ENCODE measurements at places on chromosomes 5 and 9.

GRCh38 chr5:124698770-124699169, 47.7 kb downstream of the ZNF608 start:
- DNase-seq: no peak

- no peak for DNase-seq
Measured at GRCh38 chr5:99926463-99926862, 608.7 kb upstream of the FAM174A start.

- no peak for DNase-seq
Measured at GRCh38 chr5:145667742-145668141, 167.4 kb downstream of the PRELID2 start.

DNA sequence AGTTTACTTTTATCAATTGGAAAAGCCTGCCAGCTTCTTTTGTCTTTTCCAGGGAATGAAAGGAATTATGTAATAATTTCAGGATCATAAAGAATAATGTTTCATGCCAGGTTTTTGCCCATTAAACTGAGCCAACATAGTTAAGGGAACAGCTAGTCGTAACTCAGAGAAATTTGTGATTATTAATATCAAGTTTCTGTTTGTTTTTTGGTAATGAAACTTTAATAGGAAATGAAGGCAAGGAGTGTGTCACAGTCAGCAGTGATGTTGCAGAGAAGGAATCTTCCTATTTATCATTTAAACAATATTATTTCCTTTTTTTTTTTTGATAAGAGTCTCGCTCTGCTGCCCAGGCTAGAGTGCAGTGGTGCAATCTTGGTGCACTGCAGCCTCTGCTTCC, 10.7 kb downstream of the NFIL3 start:
- no peak for DNase-seq

- no peak for DNase-seq
Measured at GRCh38 chr5:13143214-13143613, 801.3 kb downstream of the DNAH5 start.

DNA sequence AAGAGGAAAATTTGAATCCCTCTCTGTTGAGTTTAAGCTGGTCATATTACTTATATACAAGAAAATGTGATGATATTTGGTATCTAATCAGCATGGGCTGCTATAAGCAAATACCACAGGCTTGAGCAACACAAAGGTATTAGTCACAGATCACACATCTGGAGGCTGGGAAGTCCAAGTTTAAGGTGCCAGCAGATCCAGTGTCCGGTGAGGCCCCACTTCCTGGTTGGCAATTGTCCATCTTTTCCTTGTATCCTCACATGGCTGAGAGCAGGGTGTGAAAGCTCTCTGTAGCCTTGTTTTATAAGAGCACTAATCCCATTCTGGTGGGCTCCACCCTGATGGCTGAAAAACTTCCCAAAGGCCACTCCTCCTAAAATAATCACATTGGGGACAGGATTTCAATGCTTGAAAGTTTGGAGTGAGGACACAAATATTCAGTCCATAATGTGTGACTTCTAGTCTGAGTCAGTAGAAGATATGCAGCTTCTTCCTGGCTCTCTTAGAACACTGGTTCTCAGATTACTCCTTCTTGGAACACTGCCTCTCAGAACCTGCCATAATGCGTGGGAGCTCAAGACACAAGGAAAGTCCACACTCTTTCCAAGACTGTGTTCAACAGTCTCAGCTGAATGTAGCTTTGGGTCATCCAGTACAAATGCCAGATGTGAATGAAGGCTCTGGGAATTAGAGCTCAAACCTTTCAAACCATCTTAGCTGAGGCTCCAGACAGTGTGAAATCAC, 124.1 kb downstream of the PRDM9 start:
- DNase-seq: no peak

DNA sequence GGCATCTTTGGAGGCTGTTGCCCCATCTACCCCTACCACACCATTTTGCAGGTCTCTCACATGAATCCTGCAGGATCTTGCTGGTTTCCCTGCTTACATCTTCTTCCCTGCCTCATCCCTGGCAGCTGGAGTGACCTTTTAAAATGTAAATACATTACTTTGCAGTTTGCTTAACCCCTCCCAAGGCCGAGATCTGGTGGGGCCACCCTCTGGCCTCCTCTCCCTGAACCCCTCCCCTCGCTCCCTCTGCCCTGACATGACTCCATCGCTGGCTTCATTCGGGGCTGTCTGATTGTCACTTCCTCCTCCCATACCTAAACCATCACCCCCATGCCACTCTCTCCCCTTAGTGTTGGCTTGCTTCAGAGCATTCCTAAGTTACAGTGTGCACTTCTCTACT, 12.6 kb upstream of the PALM2AKAP2 start:
- DNase-seq: no peak

- no peak for DNase-seq
Measured at GRCh38 chr9:36834736-36835135, 199.3 kb downstream of the PAX5 start.

- DNase-seq: no peak
Measured at GRCh38 chr5:137642091-137642490, 93.8 kb downstream of the KLHL3 start.

All from D721Med (cell line).